ENCODE measurements at places on chromosomes 2 and 18.

- DNase-seq, result no peak
Observed at GRCh38 chr2:236545248-236545658, 24.4 kb upstream of the ACKR3 start.

DNA sequence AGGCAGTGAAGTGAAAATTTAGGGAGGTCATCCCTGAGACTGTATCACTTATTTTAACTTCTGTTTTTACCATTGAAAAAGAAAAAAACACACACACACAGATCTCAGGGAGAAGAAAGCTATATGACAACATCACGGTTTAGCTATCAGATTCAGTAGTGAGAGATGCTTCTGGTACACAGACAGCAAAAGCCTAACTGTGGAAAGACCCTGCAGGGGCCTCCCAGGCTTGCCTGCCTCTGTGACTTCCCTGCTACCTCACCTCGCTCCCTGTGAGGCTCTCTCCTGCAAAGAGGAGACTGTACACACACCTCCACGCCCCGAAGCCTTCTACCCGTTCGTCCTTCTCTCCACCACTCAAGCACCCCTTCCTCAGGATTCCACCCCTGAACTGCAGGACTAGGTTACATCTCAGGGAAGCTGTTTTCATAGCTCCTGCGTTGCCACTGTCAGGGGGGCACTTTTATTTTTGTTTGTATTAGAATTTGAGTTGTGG lies 86.3 kb downstream of the EPB41L3 start:
- no peak for DNase-seq

DNA sequence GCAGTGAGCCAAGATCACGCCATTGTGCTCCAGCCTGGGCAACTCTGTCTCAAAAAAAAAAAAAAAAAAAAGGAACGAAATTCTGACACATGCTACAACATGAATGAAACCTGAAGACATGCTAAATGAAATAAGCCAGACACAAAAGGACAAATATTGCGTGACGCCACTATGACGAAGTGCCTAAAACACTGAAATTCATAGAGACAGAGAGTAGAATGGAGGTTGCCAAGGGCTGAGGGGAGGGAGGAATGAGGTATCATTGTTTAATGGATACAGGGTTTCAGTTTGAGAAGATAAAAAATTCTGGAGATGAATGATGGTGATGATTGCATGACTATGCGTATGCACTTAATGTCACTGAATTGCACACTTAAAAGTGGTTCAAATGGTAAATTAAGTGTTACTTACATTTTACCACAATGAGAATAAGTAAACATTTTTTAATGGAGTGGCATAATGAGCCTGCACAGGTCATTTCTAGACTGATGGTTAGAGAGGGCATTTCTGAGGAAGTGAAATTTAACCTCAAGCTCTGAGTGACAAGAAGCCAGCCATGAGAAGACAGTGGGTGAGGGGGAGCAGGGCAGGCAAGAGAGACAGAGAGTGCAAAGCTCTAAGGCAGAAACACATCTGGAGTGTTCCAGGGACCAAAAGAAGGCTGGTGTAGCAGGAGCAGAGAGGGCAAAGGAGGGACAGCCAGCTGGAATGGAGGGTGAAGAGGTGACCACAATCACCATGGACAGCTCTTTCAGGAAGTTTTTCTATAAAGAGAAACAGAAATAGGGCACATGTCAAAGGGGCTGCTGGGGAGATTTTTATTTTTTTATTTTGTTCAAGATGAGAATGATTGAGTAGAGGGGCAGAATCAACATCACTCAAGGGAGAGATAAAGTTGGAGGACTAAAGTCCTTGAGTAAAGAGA lies 20.6 kb upstream of the EXOC6B start:
- no peak for DNase-seq

DNA sequence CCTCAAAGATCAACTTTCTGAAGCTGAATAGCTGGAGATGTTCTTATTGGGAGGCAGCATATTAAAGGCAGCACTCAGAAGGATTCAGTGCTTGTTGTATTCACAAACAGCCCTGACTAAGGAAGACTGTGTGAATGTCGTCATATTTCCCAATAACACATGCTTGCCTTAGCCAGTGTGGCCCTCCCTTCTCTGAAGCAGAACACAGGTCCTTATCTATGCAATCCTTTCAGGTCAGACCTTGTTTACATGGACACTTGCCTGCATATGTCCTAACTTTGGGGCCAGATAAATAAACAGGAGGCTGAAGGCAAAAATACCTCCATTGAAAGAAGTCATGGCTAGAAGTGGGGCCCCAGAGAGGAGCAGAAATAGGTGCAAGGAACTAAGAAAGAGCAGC lies 97.2 kb downstream of the SLC4A3 start:
- DNase-seq, result no peak

DNA sequence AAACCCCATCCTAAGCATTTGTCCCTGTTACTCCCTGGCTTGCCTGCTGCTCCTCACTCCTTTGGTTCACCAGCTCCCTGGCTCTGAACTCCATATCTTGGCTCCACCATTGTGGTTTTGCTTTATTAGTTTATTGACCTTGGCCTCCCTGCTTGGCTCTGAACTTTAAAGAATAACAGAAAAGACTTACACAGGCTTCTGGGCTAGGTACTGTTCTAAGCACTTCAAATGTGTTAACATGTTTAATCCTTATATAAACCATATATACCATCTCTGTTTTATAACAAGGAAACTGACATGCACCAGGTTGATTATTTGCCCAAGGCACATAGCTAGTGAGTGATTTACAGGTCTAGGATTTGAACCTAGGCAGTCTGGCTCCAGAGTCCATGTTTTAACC lies 149.7 kb upstream of the CAPN13 start:
- no peak for DNase-seq

DNA sequence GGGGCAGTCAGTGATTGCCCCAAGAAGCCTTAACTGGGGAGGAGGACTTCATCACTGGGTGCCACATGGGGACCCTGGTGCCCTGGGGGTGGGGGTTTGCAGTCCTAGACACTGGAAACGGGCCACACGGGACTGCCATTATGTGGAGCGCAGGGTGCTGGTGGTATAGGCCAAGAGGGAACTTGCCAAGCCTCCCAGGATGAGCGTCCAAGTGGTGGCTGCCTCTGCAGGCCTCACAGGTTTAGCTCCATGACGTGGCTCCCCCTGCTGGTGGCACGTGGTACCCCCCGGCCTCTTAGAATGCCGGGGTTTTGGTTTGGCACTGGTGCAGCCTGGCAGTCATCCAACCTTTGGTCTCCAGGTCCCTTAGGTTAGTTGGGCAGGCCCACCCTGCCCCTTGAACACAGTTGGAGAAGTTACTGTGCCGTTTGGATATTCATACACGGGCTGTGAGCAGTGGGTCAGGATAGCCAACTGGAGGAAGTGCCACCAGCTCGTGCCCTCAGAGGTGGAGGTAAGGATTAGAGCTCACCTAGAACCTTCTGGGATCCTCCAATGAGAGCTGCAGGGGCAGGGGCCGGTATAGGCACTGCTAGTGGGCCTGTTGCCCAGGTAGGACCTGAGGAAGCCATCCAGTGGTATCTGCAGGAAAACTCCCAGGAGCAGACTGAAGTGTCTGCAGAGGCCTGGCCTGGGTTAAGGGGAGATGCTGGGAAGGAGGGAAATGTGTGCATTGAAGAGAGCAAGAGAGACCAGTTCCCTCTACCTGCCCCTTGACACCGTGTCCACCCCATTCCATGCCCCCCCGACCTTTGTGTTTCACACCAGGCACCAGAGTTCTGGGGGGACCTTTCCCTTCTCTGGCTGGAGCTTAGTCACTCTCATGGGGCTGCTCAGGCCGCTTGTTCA lies 5.7 kb downstream of the PTMA start:
- DNase-seq, result peak; percentile 95

DNA sequence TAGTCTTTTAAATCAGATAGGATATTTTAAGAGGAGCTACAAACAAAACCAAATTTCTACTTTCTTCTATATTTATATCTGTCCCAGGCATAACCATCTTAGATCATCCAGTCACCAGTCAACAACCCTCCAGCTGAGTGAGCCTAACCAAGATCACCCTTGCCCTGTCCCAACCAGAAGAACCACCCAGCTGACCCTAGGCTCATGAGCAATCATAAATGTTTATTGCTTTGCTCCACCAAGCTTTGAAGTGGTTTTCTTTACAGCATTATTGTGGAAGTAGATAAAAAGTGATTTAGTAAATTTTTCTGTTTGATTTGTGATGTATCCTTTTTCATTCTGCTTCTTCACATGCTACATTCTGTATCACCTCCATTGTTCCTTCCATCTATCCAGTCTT lies 167.2 kb upstream of the PIEZO2 start:
- DNase-seq, result no peak

DNA sequence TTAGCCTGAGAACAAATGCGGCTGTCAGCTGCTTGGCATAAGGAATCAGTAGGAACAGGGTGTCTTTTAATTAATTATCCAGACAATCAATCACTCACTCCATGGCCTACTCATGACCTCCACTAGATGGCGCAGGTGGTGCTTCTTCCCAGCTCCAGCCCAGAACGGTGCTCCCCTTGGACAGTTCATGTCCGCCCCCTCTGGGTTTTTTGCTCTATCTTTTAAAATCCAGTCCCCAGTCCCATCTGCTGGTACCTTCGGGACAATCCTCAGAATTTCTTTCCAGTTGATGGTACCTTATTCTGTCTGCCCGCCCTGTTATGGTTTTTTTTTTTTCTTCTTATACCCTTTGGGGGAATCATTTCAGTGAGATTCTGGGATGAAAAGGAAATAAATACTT lies 99.8 kb downstream of the CACNB4 start:
- peak; percentile 67 for DNase-seq

DNA sequence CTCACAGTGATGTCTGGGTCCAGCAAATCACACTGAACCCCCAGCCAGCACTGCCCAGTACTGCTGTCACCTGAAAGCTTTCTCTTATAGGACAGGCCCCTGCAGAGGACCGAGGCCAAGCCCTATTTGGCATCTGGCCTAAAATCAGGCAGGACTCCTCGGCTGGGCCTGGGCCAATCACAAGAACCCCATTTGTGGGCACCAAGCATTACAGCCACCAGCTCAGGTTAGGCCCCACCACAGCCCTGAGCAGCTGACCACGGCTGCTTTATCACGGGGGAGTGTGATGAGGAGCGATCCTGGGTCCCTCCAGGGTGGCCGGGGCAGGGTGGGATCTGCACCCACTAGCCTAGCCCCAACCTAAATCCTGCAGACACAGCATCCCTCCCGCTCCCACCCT lies 8.2 kb downstream of the BIN1 start:
- no peak for DNase-seq

- DNase-seq, result no peak
Observed at GRCh38 chr2:34115076-34115475, 516.0 kb upstream of the FAM98A start.

DNA sequence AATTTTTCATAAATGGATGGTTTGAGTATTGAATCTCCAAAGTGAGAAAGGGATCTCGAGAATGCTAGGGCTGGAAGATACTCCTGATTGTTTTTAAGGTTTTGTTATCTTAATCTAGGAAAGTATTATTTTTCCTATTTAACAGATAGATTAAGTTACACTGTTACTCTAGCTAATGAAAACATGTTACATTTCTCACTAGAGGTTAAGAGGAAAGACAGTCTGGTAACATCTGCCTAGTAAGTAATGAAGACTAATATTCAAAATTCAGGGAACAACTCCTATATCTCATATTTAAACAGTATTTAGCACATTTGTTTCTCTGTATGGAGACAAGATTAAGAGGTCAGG lies 2.0 kb downstream of the GALNT3 start:
- no peak for DNase-seq

DNA sequence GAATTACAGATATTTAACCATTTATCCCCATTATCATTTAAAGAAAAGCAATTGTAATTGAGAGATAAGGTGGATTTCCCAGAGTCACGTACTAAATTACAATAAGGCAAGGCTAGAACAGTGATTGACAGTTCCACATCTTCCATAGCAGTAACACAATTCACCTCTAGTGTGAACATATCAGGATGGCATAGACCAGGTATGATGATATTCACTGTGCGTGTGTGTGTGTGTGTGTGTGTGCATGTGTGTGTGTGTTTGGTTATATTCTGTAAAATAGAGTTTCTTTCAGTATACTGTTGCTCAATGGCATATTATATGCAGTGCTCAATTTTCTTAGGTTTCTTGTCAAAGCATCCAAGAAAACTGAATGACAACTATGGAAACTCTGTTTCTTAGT lies 1.7 kb downstream of the SCN2A start:
- no peak for DNase-seq

GRCh38 chr18:74153793-74154192 lies 5.5 kb downstream of the TIMM21 start:
- DNase-seq, result no peak

DNA sequence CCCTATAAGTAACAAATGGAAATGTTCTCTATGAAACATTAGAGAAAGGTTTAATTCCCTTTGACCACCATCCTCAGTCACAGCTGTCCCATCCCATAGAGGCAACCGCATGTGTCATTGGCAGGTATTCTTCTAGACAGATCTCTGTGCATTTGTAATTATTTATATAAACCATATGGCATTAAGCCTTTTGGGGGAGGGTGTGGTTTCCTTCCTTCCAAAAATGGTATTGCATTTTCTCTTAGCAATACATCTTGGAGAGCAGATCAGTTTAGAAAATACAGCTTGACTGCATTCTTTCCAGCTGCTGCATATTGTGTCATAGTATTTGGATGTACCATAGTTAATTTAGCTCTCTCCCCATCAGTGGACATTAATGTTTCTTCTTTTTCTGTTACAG lies 57.7 kb downstream of the LCLAT1 start:
- no peak for DNase-seq

- no peak for DNase-seq
Observed at GRCh38 chr2:180706694-180707093, 273.7 kb upstream of the UBE2E3 start.

- no peak for DNase-seq
Observed at GRCh38 chr2:197261808-197262226, 48.8 kb downstream of the ANKRD44 start.

DNA sequence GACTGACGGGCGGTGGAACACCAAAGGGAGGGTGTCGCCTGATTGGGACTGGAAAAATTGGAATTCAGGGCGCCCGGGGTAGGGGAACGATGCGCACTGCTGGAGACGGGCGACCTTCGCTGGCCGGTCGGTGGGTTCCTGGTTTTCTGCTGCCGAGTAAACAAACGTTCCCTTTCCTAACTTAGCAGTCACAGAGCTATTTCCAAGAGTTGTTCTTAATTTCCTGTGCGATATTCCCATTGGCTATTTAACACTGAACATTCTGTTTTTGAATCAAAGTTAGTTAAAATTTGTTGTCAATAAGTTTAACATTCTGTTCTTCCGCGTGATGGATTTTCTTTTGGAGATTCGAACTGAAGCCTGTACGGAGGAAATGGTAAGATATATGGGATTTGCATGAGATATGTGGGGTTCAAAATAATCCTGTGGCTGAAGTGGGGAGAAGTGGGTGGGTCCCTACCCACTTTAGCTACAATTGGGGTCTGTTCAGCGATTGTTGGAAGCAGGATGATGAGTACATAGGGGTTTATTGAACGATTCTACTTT lies 862 bp downstream of the C18orf54 start:
- DNase-seq, result no peak

- no peak for DNase-seq
Observed at GRCh38 chr18:47968721-47969120, 38.3 kb upstream of the SMAD2 start.

All from hematopoietic multipotent progenitor cell treated with erythropoietin and hydrocortisone succinate and interleukin-3 and kit ligand, for 8 days (in vitro differentiated cells).